Activated CD4-positive, alpha-beta memory T cell treated with anti-CD3 and anti-CD28 coated beads for 36 hours (primary cell): ENCODE measurements at places on chromosomes 3 and 15. TPM values are rescaled to one million over a fixed set of nuclear protein-coding genes. Genes with fewer than 3 reads are reported as not detected.

The GPR160 gene
- total RNA-seq, result 7.0 TPM

GRCh38 chr3:157240408-157240807 is 80.5 kb upstream of the CCNL1 start:
- DNase-seq, result no peak

GRCh38 chr3:125213946-125214542 is 1.5 kb upstream of the SLC12A8 start:
- no peak for DNase-seq

DNA sequence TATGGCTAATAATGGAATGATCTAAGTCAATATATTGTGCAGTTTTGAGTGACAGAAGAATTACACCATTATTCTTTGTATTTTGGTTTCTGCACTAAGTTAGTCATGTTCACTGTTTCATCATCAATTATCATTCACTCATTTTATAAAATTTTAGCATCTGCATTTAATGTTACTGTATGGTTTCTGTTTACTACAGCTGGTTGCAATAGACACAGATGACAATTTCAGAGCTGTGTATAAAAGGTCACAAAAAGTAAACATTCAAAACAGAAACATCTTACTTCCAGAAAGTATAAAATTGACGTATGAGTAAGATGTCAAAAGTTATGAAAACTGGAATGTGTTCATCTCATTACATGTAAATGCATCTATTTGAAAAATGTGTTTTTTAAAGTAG is 111.1 kb upstream of the GBE1 start:
- DNase-seq, result no peak

DNA sequence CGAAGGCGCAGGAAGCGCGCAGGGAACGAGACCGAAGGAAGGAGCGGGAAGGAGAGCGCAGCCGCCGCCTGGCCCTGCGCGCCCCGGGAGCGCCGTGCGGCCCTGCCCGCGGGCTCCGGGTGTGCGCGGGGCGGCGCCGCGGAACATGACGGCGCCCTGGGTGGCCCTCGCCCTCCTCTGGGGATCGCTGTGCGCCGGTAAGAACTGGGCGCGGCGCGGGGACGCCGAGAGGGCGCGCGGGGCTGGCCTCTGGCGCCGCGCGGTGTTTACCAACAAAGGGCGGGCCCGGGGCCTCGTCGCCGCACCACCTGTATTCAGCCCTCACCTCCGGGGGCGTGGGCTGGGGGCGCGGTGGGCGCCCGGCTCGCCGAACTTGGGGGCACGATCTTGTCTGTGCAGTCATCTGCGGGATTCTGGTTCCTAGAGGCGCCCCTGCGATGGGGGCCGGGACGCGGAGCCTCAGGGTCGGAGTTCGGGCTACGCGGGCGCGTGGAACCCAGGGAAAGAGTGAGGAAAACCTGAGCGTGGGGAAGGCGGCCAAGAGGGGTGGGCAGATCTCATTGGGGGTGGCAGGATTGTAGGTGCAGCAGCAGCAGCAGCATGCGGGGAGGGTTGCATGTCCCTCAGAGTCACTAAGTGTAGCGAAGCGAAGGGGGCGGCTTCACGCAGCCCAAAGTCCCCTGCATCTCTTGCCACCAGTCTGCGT is 641 bp downstream of the ACVR2B start:
- peak; percentile 40 for DNase-seq

GRCh38 chr15:24678485-24678884 is 2.9 kb downstream of the NPAP1 start:
- no peak for DNase-seq

DNA sequence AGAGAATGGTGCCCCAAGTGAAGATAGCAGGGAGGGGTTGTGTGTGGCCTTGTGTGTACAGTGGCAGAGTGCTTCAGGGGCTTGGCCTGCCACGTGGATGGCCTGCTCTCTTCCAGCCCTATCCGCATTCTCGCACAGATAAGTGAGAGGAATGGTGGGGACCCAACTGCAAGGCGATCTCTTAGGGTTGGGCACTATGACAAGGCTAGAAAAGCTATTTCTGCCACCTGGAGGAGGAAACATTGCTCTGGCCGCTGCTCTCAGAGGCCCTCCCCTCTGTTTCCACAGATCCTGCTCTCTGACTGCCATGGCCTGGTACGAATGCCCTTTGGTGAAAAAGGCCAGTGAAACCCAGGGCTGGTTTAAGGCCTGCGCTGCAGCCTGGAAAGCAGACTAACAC is 20.6 kb downstream of the EEFSEC start:
- DNase-seq, result no peak
